NCI-H1092 (cell line): ENCODE measurements at places on chromosomes 1 and 21.

DNA sequence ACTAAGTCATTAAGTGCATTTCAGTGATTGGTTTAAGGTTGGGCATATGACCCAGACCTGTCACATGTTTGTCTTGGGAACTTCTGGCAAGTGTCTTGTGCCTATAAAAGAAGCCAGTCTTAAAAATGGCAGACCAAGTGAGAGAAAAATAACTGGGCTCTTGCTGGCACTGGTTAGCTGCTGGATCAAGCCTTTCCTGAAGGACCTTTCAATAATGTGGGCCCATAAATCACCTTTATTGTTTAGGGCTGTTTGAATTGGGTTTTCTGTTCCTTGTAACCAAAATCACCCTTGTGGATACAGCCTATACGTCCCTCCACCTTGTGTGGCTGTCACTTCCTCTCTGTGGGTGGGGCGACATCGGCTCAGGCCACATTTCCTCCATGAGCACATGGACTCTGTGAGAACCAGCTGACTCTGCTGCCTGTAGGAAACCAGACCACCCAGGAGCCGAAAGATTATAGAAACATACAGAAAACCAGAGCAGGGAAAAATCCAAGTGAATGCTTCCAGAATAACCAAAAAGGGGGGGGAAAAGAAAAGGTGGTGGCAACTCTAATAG, 25.6 kb upstream of the WNT4 start:
- DNase-seq = no peak

- no peak for DNase-seq
Observed at GRCh38 chr1:187928288-187928687, 1099.5 kb downstream of the PLA2G4A start.

- DNase-seq = no peak
Observed at GRCh38 chr1:240486611-240487010, 125.3 kb downstream of the GREM2 start.

- no peak for DNase-seq
Observed at GRCh38 chr1:80003250-80003649, 996.7 kb upstream of the ADGRL4 start.

DNA sequence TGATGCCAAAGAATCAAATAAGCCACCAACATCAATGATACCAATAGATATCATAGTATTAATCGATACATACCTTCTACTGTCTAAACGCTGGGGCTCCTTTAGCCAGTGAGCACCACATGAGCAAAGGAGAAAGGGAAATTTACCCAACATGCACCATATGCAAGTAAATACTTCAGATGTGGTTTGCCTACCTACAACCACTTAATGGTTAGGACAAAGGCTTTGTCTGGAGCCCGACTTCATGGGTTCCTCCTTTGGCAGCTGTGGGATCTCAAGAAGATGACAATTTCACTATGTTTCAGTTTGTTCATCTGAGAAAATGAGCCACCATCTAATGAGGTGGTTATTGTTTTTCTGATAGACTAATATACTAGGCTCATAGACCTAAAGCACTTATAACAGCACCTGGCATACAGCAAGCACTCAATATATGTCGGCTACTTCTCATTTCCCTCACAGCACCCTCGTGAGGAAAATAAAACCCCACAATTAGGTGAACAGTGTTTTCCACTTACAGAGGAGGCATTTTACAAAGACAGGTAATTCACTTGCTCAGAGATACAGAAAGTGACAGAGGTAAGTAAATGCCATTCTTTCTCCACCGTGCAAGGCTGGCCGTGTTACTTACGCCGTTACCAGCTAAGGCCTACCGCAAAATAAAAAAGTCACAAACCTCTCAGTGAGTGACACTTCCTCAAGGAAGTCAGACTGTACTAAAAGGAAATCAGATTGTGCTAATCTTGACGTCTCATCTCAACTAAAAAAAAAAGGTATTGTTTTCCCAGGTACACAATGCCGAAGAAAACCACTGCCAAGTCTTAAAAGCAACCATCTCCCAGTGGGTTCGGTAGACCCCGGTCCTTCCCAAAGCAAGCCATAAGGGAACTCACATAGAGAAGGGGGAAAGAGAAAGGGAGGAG, 1.6 kb downstream of the TTC13 start:
- DNase-seq = no peak

DNA sequence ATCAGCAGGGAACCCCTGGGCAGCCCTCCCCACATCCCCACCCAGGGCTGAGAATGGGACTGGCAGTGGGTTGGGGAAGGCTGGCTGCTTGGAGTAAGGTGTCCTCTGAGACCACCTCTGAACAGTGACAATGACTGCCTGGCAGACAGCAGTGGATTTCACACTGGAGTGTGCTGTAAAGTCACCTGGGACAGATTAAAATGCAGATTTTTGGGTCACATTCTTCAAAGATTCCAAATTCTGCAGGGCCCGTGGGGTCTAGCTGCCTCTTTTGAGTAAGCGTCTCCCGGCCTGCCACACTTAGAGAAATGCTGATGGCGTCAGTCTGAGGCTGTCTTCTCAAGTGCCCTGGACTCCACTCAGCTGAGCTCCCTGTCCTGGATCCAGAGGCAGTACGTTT, 164.5 kb downstream of the GRIK3 start:
- no peak for DNase-seq

DNA sequence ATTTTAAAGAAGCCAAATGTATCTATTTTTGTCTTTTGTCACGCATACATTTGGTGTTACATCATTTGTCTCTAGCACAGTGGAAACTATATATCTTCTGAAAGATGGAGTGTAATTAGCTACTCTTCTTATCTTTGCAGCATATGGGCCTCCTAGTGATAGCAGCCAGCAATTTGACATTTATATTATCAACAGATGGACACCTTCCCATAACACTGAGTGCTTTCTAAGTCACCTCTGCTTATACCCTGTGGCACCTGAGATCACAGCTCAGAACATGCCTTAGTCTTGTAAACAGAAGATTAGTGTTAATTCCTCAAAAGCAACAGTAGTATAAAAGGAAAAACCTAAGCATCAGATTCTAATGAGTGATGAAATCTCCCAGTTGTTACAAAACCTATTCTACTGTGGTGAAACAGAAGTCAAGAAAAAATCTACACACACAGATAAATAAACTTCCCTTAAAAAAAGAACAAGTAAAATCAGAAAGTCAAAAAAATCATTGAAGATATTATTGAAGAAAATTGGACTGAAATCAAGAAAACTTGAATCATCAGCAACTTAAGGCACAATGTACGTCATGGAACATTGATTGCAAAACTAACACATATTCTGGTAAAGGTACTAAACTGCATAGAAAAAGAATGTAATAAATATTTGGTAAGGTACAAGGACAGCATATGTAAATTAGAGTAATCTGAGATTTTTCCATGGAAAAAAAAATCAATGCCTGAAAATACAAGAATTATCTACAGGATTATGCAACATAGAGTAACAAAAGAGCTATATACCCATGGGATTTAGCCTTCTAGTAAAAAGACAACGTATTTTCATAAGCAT, 61.7 kb downstream of the KCNT2 start:
- no peak for DNase-seq

DNA sequence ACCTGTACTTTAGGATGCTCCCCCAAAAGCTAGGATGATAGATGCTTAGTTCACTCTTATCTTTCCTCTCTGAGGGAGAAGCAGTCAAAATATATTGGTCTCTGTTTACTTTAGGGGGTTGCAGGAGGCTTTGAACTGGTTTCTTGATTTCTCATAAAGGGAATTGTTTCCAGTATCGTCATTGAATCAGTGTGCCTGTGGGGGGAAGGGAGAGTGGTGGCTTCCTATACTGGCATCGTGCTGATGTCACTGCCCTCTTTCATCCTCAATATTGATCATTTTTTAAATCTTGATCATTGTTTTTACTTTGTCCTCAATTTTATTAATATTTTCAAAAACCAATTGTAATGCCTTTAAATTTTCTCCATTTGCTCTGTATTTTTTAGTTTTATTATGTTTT, 40.2 kb upstream of the CFHR3 start:
- no peak for DNase-seq

- DNase-seq = no peak
Observed at GRCh38 chr1:226672339-226672762, 66.7 kb downstream of the ITPKB start.

- DNase-seq = no peak
Observed at GRCh38 chr1:10575616-10576015, 100.9 kb downstream of the PEX14 start.

DNA sequence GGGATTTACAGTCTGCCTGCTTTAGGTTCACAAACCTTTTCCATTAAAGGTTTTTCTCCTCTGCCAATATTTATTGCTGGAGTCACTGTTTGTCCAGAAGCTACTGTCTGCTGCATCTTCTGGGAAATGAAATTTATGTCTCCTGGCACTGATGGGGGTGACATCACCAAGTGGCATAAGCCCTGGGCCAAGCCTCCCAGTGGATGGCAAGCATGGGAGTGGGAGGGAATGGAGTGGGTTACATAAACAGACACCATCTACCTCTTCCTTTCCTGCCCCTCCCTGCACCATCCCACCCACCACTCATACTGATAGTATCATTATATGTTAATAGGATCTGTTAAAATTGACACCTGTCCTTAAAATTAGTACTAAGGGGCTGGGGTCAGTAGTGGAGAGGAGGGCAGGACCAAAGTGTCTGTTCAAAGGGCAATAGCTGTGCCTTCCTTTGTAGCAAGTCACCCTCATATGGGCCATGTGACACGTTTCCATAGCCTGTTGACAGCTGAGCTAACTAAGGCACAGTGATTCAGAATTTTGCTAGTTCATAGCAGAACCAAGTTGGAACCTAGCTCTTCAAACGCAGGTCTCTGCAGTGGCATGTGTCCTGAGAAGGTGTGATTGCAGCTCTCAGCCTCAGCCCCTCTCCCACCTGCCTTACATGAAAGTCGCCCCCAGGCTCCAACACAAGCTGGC, 71.0 kb downstream of the MAB21L3 start:
- no peak for DNase-seq

GRCh38 chr1:27804791-27805190, 25.8 kb upstream of the PPP1R8 start:
- no peak for DNase-seq
